ENCODE measurements at places on chromosomes 5 and 9. TPM values are rescaled to one million over a fixed set of nuclear protein-coding genes. Genes with fewer than 3 reads are reported as not detected.

The PCDHB3 gene
- total RNA-seq: 0.38 TPM

The NR2F1 gene
- total RNA-seq: 71.4 TPM

The SEMA4D gene
- total RNA-seq: 5.9 TPM

The CCL27 gene
- 0.25 TPM for total RNA-seq

The BHMT2 gene
- total RNA-seq: 0.98 TPM

The TMOD1 gene
- 0.13 TPM for total RNA-seq

The ERBIN gene
- 33.9 TPM for total RNA-seq

The FGF1 gene
- 0.25 TPM for total RNA-seq

The ALAD gene
- 6.8 TPM for total RNA-seq

The ERGIC1 gene
- total RNA-seq: 211 TPM

The TEX48 gene
- total RNA-seq: not detected

The SMIM33 gene
- not detected for total RNA-seq

The ENTPD8 gene
- 0.38 TPM for total RNA-seq

The PRDM9 gene
- not detected for total RNA-seq

The GABRA1 gene
- not detected for total RNA-seq

The ADAMTS13 gene
- 1.3 TPM for total RNA-seq

The WHRN gene
- total RNA-seq: 8.7 TPM

The CDC25C gene
- total RNA-seq: 20.2 TPM

The CAMK4 gene
- total RNA-seq: 7.7 TPM

The PPP2R2B gene
- total RNA-seq: 11.5 TPM

The TMEM174 gene
- total RNA-seq: 0.13 TPM

The ACTL7B gene
- not detected for total RNA-seq

The GPR151 gene
- not detected for total RNA-seq

The CDC14B gene
- total RNA-seq: 12.1 TPM

The NFIB gene
- 8.2 TPM for total RNA-seq

The SLC25A51 gene
- total RNA-seq: 23.5 TPM

The CNTFR gene
- total RNA-seq: not detected

The ANKRD18A gene
- 1.9 TPM for total RNA-seq
